Posterior vena cava (tissue), 2 donors: ENCODE measurements at places on chromosomes 1 and 21. TPM values are rescaled to one million over a fixed set of nuclear protein-coding genes. Genes with fewer than 3 reads are reported as not detected.

DNA sequence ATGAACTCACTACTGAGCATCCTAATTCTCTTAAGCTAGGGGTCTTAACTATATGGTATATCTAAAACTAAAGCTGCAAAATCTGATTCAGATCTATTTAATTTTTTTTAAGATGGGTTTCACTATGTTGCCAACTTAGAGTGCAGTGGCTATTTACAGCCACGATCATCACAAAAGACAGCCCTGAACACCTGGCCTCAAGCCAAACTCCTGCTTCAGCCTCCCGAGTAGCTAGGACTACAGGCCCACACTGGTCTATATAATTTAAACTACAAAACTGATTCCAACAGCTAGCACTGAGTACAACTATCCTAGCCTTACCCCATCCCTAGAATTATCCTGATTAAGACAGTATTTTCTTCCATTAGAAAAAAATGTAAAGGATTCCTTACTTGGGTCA lies 37.1 kb downstream of the EIF4G3 start:
- DNase-seq = no peak

The NHLH2 gene
- not detected for total RNA-seq

GRCh38 chr1:63318201-63318979 lies 4.0 kb upstream of the FOXD3 start:
- DNase-seq = no peak

The SERTAD4 gene
- total RNA-seq = 1.7 TPM

DNA sequence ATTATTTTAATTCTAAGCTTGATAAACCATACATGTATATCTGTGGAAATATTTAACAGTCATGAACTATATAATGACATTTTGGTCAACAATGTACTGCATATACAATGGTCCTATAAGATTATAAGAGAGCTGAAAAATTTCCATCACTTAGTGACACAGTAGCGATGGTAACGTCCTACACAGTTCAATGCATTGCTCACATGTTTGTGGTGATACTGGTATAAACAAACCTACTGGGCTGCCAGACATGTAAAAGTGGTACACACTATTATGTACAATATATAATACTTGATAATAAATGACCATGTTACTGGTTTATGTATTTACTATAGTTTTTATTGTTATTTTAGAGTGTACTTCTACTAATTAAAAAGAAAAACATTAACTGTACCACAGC lies 841.9 kb downstream of the LTN1 start:
- no peak for DNase-seq
